ENCODE measurements at places on chromosomes 2 and 18. TPM values are rescaled to one million over a fixed set of nuclear protein-coding genes. Genes with fewer than 3 reads are reported as not detected.

GRCh38 chr18:11078491-11078890 lies 70.9 kb downstream of the PIEZO2 start:
- DNase-seq = peak; percentile 72

Gene CGREF1
- polyA plus RNA-seq = 6.2 TPM

DNA sequence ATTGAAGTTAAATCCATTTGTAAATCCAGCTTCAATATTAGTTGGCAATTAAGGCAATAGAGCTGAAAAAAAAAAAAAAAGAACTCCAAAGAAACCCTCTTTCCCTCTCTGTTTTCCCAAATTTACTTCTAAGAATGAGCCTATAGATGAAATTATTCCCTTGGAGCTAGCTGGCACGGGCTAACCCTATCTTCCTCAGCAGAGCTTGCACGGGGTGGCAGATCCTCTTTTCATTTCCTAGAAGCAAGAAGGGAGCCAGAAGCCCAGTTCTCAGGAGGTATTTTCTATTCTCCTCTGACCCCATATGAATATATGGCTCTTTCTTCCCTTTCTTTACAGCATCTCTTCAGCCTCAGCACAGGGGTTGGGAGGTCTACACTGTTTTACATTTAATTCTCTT lies 426.0 kb downstream of the TGIF1 start:
- DNase-seq = no peak

Gene MROH2A
- polyA plus RNA-seq = not detected

- DNase-seq = peak; percentile 88
Measured at GRCh38 chr2:122960759-122961641, 1064.1 kb upstream of the CNTNAP5 start.

GRCh38 chr2:197514754-197515153 lies 1.1 kb upstream of the MOB4 start:
- peak; percentile 9 for DNase-seq

Gene C2orf15
- 0.64 TPM for polyA plus RNA-seq
